Hindlimb muscle (tissue), 1 donor: ENCODE measurements at places on chromosomes 11 and 22. TPM values are rescaled to one million over a fixed set of nuclear protein-coding genes. Genes with fewer than 3 reads are reported as not detected.

The MS4A6E gene
- polyA plus RNA-seq, result not detected

- no peak for DNase-seq
Measured at GRCh38 chr11:43376594-43376993, 17.9 kb downstream of the TTC17 start.

- no peak for DNase-seq
Measured at GRCh38 chr22:41939981-41940831, 6.7 kb downstream of the CENPM start.

GRCh38 chr22:44394246-44395117, 81.7 kb upstream of the SHISAL1 start:
- no peak for DNase-seq

The HBB gene
- polyA plus RNA-seq, result 122 TPM

The SIK2 gene
- polyA plus RNA-seq, result 20.5 TPM

- DNase-seq, result peak; percentile 65
Measured at GRCh38 chr22:41517172-41518047, 26.9 kb downstream of the POLR3H start.

DNA sequence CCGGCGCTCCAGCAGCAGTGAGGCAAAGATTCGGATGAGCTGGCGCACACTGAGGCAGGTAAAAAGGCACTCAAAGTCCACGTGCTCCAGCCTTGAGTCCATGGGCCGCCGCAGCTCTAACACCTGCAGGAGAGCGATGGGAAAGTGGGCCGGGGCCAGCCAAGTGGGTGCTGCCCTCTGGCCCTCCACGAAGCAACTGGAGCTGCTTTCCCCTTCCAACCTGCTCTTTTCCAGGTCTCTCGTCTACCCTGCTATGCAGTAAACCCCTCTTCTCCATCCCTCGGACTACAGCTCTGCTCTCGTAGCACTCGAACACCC, 20.0 kb downstream of the RPL27A start:
- DNase-seq, result no peak

DNA sequence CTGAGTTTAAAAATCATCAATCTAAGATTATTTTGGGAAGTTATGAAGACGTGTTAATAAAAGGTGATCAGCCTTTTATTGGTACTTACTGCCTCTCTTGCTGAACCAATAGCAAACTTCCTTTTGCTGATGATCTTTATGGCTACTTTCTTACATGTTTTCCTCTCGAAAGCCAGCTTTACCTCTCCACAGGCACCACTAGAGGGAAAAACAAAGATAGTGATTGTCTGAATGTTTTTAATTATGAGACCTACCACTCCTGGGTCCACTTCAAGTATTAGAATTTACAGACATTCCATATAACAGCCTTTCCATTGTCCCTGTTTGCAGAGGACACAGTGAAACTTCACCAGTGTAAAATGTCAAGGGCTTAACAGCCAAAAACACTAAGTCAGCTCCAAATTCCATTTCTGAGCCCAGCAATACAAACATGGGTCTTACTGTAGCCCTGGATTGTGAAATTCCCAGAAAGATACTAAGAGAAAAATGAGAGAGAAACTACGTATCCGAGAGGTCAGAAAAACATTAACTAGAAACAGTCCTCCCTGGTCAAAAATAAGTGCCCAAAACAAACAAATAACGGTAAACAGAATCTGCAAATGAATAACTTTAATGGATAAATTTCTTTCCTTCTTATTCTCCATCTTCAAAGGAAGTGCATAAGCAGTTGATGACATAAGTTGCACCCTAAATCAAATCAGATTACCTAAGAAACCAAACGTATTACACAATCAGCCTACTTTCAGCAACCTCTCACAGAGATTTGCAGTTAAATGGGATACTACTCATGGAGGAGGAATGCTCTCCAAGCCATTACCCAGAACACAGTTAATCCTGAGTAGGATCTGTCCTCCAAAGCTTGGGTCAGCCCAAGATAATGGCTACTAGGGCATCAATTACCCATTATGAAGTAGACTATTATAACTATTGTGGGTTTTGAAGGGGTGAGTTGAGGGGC, 29.5 kb downstream of the CHEK2 start:
- DNase-seq, result peak; percentile 34

DNA sequence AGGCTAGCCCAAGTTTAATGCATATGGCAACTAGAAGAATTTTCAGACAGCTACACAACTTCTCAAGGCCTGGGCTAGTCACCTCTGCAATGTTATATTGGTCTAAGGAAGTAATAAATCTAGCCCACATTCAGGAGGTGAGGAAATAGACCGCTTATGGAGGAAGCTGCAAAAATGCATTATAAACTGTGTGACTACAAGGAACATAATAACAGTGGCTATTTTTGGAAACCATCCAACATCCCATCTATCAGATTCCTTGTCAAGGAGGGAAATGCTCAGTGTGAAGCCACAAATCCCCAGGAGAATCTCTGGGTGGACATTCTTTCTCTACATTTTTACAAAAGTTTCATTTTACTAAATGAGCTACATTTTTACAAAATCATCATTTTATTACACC, 76.1 kb downstream of the BBOX1 start:
- DNase-seq, result no peak

DNA sequence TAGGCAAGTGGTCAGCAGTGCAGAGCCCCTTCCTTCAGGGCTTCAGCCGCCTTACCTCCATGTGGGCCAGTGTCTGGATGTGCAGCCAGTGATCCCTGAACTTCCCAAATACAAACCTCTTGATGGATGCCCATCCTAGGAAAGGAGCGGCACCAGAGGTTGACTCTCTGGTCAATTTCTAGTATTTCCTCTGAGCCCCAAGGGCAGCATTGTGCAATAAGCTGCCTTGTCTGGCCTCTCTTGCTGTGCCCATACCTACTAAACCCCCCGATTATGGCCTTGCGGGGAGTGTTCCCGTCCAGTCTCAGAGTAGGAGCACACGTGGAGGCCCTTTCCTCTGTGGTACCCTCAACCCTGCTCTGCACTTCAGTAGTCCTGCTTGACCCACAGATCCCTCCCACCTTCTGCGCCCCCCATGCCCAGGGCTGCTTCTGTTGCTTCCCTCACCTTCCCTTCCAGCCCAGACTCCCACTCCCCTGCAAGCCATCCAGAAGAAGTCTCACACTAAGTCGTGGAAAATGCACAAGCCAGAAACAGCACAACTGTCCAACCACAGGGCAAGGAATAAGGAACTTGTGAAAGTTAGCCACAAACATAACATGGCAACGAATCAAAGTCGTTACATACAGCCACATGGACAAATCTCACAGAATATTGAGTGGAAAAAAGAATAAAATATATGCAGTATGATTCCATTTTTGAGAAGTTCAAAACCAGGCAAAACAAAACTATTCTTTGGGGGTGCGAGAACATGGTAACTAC, 39.6 kb upstream of the HORMAD2 start:
- no peak for DNase-seq

DNA sequence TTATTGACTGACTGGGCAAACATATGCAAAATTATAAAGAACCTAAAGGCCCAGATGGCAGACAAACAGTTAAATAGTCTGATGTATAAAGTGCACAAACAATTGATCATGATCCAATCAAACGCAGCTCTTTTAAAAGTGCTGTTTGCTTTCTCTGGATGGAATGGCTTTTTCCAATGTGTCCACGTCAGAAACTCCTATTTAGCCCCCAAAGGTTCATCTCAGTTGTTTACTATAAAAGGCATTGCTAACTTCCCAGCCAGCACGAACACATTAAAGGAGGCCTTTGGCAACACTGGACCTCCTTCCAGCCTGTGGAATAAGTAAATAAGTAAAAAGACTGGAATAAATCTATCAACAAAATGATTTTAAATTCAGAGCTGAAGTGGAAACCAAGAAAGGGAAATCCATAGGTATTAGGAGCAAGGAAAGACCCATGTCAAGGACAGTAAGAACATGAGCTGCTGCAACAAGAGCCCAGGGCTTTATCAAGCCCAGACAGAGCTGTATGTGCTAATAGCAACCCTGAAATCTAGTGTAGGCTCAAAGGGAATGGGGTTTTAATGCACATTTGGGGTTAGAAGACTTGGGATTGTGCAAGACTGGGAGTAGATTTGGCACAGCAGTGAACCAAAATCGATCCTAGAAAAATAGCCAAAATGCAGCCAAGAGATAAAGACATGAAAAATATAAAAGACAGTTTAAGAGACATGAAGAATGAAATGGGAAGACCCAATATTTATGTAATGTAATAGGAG, 105.4 kb downstream of the EFCAB6 start:
- DNase-seq, result no peak

- DNase-seq, result no peak
Measured at GRCh38 chr22:44926491-44927415, 83.1 kb downstream of the PHF21B start.

DNA sequence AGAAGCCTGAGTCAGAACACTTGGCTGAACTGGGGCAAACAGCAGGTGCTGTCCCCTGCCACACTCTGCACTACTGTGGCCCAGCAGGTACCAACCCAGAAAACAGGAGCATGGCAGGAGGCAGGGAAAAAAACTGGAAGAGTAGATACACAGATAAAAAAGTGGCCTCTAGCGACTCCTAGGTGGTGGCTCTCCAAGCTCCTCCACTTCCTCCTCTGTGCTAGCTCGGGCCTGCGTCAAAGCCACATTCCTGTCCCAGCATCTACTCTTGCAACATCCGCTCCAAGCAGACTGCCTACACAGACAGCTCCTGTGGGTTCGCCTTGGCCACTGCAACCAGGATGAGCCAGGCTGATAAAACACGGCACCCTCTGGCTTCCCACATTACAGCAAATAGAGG, 6.9 kb downstream of the OR8B12 start:
- DNase-seq, result no peak

GRCh38 chr22:39410264-39410663, 10.7 kb downstream of the TAB1 start:
- no peak for DNase-seq

DNA sequence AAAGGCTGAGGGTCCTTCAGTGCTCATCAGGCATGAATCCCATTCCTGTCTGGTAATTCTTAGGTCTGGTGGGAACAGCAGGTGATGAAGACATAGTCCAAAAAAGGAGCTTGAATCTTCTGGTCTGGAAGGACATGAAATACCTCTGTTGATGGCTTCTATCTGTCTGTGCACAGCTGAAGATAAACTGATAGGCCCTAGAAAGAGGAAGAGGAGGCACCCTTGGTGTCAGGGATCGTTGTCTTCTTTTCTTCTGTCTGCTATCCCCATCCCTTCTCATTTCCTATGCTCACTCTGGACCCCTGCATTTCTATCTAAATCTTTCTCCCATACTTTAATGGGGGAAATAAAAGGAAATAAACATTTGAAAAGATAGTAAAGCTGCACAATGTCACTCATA, 9.4 kb downstream of the AGBL2 start:
- DNase-seq, result no peak

DNA sequence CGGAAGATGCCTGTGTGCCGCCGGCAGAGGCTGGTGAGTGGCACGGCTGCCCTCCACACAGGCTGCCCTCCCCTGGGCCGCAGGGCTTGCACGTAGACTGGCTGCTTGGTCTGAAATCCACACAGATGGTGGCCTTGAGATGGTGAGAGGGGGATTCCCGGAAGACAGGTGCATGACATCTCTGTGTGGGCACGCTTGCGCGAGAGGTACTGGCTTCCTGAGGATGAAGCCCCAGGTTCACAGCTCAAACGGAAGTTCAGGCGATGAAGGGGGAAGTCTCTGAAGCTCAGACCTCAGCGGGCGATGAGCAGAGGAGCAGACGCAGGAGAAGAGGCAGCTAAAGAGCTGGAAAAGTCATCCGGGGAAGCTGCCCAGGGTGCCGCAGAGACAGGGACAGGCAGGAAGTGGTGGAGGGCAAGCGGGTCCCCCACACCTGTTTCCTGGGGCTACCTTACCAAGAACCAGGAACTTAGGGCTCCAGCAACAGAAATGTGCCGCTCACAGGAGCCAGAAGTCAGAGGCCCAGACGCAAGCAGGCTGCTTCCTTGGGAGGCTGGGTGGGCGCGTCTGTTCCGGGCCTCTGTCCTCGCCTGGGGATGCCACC, 7.2 kb downstream of the CRELD2 start:
- DNase-seq, result no peak

GRCh38 chr11:15123849-15124248, 9.1 kb downstream of the INSC start:
- DNase-seq, result no peak

The DCUN1D5 gene
- polyA plus RNA-seq, result 33.5 TPM

- no peak for DNase-seq
Measured at GRCh38 chr22:30675436-30675835, 7.8 kb upstream of the DUSP18 start.

The GGTLC3 gene
- not detected for polyA plus RNA-seq

DNA sequence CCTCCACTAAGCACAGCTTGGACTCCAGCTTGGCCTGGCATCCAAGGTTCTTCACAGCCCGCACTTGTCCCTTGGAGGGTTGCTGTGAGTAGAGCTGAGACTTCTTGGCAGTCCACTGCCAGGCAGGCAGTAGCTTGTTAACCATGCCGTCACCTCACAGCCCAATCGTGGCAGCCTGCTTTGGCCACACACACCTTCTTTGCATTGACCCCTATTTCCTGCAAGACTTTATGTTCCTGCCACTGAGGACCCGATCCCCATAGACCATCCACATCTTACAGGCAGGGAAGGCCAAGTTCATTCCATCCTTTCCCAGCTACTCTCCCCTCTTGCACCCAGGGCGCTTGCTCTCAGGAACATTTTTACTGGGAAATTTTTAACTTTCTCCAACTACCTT, 2.5 kb upstream of the PYGM start:
- no peak for DNase-seq

DNA sequence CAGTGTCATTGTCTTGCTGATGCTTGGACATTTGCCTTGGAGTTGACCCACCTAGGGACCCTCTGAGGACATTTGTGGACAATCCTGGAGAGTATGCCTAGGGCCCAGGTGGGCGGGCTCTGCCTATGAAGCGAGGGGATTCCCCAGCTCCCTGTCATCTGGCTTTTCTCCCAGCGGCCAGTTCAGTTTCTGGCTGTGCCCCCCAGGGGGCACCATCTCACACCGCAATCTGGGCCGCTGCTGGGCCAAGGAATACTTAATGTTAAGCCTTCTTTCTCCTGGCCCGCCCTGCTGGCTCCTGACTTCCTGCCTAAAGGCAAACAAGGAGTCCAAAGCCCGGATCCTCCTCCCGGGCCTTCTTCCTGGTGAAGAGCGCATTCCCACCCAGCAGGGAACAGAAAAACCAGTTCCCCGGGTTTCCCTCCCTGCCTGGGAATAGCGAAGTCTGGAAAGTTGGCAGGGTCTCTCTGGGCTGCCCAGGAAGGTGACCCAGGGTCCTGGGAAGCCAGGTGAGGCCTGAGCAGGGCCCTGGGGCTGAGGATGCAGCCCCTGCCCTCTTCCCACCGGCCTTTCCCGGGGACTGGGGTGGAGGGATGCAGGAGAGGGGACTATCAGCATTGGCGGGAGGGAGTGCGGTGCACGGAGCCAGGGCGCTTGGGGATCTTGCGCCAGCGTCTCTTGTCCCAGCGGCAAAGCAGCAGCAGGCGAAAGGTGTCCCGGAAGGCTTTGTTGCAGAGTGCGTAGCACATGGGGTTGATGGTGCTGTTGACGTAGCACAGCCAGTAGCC, 11.9 kb downstream of the CHRM1 start:
- peak; percentile 53 for DNase-seq

DNA sequence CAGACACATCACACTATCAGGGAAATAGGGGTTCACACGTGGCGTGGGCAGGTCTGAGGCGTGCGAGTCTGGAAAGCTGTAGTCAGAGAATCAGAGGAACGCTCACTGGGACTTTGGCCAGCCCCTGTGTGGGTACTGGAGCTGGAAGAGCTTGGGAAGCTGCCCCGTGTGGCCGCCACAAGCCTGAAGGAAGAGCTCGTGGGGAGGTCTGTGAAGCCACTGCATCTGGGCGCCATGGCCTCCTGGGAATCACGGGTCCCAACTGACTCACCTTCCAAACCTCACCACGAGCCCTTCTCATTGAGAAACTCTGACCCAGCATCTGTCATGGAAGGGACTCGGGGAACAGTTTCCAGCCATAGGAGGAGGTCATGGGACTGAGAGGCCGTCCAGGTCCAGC, 5.9 kb upstream of the MRGPRF start:
- DNase-seq, result no peak
